Sigmoid colon (tissue), 7 donors: ENCODE measurements at places on chromosomes 12 and 14. TPM values are rescaled to one million over a fixed set of nuclear protein-coding genes. Genes with fewer than 3 reads are reported as not detected.

SLC17A8 gene
- total RNA-seq = not detected

SIX1 gene
- 0.71 TPM for total RNA-seq

PMEL gene
- not detected for total RNA-seq

C1QL4 gene
- total RNA-seq = not detected

ZC2HC1C gene
- total RNA-seq = 3.6 TPM

ANKS1B gene
- total RNA-seq = 57.3 TPM

SNRPF gene
- total RNA-seq = 7.8 TPM

KLHDC2 gene
- 111 TPM for total RNA-seq

- DNase-seq = peak; percentile 75
Observed at GRCh38 chr12:118188690-118189371, 52.9 kb downstream of the PEBP1 start.

GRCh38 chr12:121576851-121577391, 3.9 kb downstream of the KDM2B start:
- DNase-seq = no peak

DNA sequence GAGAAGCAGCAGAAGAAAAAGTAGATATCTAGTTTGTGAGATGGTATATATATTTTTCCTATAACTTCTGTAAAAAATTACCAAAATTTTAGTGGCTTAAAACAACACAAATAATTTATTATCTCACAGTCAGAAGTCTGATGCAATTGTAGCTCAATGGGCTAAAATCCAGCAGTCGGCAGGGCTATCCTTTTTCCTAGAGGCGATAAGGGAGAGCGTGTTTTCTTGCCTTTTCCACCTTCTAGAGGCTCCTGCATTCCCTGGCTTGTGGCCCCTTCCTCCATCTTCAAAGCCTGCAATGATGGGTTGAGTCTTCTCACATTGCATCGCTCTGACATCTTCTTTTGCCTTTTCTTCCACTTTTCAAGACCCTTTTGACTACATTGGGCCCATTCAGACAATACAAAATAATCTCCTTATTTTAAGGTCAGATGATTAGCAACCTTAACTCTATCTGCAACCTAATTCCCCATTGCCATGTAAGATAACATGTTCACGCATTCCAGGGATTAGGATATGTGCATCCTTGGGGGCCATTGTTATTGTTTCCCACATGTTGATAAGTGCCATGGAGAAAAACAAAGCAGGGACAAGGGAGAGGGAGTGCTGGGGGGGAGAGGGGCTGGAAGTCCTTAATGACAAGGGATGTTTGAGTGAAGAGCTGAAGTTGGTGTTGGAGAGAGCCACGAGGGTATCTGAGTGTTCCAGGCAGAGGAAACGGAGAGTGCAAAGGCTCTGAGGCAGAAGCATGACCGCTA, 13.8 kb upstream of the DDX47 start:
- no peak for DNase-seq

DNA sequence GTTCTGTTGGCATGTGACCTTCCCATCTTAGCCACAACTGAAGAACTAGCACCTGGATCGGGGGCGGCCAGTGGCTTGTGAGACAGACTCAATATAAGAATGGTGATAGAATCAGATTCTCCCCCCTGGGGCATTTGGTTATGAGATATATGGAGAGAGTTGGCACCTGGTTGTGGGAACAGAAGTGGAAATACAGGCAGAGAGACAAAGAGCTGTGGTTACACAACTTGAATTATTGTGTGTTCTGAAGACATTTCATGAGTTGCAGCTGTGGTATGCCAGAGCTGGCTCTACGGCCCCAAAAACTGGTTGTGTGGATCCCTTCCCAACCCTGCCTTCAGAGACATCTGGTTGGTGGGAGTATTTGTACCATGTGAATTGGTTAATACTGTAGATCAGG, 2.9 kb upstream of the MSRB3 start:
- DNase-seq = no peak

- no peak for DNase-seq
Observed at GRCh38 chr12:63928305-63928704, 83.8 kb downstream of the SRGAP1 start.

GRCh38 chr14:56112781-56113180, 5.4 kb upstream of the PELI2 start:
- DNase-seq = no peak

GRCh38 chr12:110733900-110734299, 8.8 kb downstream of the PPP1CC start:
- DNase-seq = no peak

- no peak for DNase-seq
Observed at GRCh38 chr12:27488479-27488878, 35.5 kb upstream of the PPFIBP1 start.

GRCh38 chr12:89069431-89069830, 282.9 kb downstream of the DUSP6 start:
- no peak for DNase-seq

- DNase-seq = no peak
Observed at GRCh38 chr14:57502586-57503254, 9.1 kb upstream of the CCDC198 start.

- DNase-seq = no peak
Observed at GRCh38 chr14:50875359-50876070, 3.7 kb downstream of the ABHD12B start.

DNA sequence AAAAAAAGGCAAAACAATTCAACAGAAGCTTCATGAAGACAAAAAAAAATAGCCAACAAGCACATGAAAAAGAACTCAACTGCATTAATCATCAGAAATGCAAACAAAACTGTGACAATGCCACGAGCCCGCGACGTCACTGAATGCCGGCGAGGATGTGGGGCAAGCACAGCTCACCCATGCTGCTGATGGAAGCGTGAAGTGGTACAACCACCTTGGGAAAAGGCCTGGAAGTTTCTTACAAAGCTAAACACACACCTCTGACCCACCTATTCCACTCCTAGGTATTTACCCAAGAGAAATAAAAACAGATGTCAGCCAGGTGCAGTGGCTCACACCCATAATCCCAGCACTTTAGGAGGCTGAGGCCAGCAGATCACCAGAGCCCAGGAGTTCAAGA, 10.5 kb downstream of the BTBD6 start:
- DNase-seq = no peak

GRCh38 chr14:32620724-32621123, 291.6 kb downstream of the AKAP6 start:
- DNase-seq = no peak

DNA sequence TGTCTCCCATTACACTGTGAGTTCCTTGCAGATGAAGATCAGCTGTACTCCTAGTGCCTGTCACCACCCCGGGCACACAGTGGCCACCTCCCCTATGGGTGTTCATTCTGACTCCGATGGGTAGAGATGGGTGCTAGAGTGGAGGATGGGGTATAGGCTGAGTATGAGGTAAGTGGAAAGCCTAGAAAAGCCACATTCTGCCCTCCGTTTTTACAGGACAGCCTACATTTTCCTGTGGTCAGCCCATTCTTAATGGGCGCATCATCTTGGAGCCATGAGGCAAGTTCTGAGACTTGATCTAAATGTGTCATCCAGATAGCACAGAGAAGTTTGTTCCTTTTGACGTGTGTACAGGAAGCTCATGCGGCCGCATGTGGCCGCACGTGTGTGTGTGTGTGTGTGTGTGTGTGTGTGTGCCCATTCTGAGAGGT, 166.7 kb upstream of the HIF1A start:
- DNase-seq = no peak

DNA sequence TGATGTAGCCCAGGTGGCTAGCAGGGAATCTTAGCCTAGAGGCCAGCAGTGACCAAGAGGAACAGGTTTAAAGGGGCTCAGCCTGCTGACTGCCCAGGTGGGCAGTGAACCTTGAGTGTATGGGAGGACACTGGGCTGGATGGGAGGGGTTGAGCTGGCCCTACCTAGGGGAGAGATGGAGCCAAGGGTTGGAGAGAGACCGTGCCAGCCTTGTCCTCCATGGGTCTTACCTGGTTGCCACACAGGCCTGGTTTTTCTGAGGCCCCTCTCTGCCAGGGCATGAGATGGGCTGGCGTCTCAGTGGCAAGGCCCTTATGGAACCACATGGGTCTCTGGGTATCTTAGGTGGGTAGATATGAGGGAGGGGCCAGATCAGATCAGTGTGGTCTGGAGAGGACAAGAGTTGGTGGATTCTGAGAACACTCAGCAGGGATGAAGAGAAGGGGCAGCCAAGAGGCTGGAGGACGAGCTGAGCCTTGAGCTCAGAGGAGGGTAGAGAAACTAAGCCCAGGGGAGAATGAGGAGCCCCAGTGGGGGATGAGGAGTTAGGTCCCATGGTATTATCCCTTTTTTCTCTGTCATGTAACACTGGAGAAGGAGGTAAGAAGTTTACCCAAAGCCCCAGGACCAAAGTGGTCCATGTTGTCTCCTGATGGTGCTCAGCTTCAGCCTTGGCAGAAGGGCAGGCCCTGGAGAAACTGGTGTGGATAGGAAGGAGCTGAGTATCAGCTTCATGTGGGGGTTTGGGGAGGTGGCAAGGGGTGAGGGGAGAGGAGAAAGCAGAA, 3.7 kb downstream of the GZMB start:
- no peak for DNase-seq

DNA sequence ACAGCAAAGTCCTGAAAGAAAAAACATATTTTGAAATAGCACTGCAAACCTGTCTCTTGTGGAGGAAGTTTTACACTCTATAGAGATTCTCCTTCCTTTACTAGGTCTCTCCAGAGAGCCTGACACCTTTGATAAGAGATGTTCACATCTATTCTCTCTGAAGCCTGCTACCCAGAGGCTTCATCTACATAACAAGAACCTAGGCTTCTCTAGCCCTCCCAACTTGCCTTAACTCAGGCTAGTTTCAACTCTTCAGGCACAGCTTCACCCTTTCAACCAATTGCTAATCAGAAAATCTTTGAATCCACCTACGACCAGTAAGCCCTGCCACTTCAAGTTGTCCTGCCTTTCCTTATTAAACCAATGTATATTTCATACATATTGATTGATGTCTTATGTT, 60.6 kb downstream of the IFNG start:
- DNase-seq = no peak

GRCh38 chr14:37063467-37064240, 108.8 kb downstream of the SLC25A21 start:
- DNase-seq = no peak

- no peak for DNase-seq
Observed at GRCh38 chr14:21184254-21184653, 28.4 kb upstream of the OR5AU1 start.

DNA sequence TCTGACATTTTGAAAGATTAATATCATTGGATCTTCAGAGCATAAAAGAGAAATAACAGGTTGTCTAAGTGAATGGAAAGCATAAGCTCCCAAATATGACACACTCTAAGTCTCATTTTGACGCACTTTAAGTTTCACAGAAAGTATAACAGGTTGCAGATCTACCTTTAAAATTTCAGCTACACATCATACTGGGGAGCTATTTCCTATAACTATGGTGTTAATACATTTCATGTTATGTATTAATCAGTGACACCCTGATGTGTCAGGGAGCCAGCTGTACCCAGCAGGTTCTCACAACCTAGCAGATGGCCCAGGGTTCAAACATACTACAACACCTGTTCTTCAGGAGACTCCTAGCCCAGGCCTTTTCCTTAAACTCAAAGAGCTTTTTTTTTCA, 31.1 kb upstream of the TMX1 start:
- no peak for DNase-seq

DNA sequence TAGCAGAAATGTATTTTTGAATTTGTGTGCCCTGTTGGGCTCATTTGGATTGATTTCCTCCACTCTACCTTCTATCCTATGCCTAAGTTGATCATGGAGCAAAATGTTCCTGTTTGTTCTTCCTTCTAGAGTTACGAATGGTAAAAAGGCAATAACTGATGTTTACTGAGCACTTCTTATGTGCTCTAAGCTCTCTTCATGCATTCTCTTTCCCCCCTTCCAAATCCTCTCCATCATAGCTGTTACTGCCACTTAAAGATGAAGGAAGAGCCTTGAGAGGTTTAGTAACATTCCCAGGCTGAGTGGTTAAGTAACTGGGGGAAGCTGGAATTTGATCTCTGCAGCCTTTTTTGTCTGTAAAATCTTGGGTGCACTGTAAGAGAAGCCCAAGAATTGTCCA, 60.1 kb downstream of the CHST11 start:
- no peak for DNase-seq

DNA sequence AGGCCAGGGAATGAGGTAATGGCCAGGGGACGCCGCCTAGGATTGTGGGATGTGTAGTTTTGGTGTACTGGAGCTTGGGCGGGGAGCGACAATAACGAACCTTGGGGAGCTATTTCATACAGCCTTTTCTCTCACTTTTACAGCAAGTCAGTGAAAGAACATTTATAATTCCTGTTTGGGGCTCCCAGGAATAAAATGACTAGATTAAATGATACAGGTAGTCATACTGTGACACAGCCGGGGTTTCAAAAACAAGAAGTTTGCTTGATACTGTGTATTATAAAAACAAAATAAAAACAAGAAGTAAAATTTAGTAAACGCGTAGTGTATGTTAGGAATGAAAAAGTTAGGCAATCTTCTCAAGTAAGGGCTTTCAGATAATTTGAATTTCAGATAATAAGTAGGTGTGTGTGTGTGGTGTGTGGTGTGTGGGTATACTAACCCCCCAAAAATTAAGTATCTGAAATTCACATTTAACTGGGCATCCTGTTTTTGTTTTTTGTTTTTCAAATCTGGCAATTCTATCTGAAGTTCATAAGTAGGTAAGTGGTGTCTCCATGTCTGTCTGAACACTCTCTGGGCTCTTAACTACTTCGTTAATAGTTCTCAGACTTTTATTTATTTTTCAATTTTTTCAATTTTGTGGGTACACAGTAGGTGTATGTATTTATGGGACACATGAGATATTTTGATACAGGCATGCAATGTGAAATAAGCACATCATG, 458 bp upstream of the DCTN2 start:
- DNase-seq = no peak

- no peak for DNase-seq
Observed at GRCh38 chr14:103395244-103395643, 10.0 kb downstream of the MARK3 start.

- DNase-seq = no peak
Observed at GRCh38 chr14:72907886-72908285, 14.0 kb upstream of the DPF3 start.

DNA sequence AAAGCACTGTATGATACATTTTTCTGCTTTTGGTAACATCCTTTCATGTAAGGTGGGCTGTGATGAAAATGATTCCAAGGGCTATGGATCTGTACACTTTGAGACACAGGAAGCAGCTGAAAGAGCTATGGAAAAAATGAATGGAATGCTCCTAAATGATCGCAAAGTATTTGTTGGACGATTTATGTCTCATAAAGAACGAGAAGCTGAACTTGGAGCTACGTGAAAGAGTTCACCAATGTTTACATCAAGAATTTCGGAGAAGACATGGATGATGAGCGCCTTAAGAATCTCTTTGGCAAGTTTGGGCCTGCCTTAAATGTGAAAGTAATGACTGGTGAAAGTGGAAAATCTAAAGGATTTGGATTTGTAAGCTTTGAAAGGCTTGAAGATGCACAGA, 22.1 kb upstream of the SRGAP1 start:
- no peak for DNase-seq
